ENCODE measurements at places on chromosomes 1 and 21.
A peak's percentile ranks its signal among the peaks of the same experiment; 100 is the strongest.

GRCh38 chr1:97160818-97161217, 439.2 kb downstream of the PTBP2 start:
- no peak for DNase-seq

- no peak for DNase-seq
Observed at GRCh38 chr1:78007677-78008341, 3.1 kb downstream of the DNAJB4 start.

DNA sequence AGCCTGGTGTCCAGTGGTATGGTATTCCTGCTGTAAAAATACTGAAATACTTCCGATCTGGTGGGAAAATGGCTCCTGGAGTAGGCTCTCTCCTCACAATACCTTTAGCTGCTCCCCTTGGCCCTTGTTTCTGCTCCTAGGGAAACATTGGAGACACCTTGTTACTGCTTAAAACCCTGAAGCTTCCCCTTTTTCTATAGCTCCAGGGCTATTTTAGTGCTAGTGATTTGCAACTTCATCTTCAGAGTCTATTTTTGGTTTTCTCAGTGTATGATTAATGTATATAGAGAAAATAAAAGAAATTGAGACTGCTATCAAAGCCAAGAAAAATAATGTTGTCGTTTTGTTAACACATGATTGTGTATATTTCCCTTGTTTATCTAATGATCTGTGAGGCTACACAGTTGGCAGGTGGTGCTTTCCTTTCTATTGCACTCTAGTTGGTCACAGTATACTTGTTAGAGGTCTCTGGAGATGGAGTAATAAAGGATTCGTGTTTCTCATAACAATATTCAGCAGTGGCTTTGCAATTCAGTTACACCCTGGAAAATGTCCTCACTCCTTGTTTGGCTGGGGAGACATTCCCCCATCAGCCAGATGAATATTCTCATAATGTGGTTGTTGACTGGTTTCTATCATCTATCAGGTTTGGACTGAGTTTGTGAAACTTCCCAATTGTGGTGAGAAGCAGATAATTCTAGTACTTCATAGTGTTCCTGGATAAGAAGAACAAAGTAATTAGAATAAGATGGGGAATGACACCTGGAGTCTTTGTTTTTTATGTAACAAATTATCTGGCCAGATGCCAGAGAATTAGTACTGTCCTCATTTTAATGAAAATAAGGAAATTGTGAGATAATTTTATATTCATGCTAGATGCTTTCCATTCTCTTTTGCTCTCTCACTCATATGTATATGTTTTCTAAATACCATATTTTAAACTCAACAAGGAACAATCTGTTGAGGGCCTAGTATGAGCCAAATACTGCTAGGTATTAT, 44.8 kb upstream of the CACYBP start:
- no peak for DNase-seq

- DNase-seq = no peak
Observed at GRCh38 chr21:29875036-29875716, 64.6 kb downstream of the GRIK1 start.

GRCh38 chr1:201652181-201652580, 113.3 kb downstream of the NAV1 start:
- DNase-seq = no peak

- no peak for DNase-seq
Observed at GRCh38 chr1:229509576-229509975, 1.4 kb upstream of the NUP133 start.

DNA sequence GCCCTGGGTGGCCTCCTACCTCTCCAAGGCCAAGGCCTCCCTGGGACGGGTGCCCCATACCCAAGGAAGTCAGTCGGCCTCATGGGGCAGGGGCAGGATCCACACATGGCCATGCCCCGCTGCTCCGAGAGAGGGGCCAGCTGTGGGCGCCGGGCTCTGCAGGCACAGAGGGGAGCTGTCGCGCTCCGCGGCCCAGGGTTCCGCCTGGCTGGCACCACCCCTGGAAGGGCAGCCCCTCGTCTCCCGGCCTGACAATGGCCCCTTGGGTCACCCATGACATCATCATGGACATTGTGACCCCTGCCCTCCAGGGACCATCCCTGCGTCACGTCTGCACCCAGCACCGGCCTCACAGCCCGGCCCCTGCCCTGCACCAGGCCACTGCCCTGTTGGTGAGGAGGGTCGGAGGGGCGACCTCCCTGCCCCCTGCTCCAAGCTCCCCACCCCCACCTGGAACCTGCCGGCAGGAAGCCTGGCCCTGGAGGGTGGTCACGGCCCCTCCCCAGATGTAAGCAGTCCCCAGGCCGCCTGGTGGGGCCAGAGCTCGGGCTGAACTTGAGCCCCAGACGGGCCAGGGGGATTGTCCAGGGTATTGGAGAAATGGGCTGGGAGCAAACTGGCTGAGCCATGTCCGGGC, 5.8 kb downstream of the TTLL10 start:
- no peak for DNase-seq

DNA sequence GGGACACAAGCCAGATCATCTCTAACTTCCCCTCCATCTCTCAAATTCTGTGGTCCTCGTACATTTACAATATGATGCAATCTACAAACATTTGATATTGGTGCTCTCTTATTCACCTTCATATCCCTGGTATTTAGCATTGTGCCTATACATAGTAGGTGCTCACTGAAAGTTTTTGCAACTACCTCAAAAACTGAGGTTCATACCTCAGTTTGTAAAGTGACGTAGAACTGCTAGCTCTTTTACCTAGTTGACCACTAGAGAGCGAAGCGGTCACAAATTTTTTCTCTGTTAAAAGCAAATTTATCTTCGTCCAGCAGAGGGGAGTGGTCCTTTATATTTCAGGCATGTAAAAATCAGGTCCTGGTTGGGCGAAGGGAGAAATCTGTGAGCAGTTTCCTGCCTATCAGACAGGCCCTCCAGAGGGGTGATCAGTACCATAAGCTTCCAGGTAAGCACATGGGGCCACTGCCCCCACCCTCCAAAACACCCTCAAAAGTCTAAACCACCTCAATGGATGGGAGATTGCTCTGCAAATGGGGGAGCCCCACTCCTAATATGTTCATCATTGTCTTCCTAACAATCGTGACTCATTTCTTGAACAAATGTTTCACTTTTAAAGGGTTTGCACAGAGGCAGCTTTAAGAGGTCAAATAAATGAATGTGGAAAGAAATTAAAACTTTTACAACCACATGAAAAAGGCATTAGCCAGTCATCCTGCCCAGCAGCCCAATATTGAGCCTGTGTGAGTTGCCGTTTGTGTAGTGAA, 10.6 kb upstream of the HLCS start:
- DNase-seq = peak; percentile 12

- DNase-seq = no peak
Observed at GRCh38 chr1:29504709-29505410, 268.5 kb downstream of the PTPRU start.

DNA sequence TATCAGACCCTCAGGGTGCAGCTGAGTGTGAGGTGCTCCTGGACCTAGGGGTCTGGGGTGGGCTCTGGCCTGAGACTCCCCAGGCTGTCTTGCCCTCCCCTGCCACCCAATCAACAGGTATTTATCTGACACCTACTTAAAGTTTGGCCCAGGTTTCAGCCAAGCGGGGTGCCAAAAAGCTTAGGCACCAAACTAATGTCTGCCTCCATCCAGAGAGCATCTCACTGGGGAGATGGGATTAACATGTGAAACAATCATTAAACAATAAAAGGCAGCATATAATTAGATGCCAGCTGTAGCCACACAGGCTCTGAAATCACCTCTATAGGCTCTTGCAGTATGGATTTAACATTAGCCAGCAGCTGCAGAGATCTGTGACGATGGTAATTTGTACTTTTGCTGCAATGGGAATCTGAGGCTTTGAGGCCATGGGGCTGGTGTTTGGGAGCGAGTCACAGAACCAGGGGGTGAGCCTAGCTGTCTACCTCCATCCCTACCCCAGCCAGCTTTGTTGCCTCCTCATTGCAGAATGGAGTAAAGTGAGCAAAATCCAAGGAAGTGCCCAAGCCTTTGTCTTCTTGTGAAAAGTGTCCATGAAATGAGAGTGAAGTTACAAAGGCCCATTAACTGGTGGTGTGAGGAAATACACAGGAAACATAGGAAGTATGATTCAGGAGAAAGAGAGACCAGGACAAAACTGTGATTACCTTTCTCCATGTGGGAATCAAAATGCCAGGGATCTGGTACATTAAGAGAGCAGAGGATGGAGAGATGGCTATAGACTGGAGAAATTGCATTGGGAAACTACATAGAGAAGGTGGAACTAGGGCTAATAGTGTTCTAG, 36.1 kb downstream of the EIF2D start:
- DNase-seq = no peak

DNA sequence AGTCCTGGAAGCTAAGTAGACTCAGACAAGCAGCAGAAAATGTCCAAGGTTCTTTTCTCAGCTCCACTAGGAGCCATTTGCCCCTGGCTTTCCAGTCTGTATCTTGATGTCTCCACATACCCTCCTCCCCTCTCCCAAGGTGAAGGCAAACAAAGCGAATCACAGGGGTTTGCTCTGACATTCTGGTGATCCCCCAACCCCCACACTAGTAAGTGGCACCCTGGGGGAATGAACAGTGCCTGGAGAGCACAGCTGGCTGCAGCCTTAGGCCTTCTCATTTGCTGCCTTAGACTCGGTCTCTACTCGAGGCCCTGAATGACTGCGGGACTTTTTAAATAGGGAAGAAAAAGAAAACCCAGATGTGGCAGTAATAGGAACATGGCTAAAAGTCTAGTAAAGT, 15.3 kb downstream of the ERI3 start:
- no peak for DNase-seq

DNA sequence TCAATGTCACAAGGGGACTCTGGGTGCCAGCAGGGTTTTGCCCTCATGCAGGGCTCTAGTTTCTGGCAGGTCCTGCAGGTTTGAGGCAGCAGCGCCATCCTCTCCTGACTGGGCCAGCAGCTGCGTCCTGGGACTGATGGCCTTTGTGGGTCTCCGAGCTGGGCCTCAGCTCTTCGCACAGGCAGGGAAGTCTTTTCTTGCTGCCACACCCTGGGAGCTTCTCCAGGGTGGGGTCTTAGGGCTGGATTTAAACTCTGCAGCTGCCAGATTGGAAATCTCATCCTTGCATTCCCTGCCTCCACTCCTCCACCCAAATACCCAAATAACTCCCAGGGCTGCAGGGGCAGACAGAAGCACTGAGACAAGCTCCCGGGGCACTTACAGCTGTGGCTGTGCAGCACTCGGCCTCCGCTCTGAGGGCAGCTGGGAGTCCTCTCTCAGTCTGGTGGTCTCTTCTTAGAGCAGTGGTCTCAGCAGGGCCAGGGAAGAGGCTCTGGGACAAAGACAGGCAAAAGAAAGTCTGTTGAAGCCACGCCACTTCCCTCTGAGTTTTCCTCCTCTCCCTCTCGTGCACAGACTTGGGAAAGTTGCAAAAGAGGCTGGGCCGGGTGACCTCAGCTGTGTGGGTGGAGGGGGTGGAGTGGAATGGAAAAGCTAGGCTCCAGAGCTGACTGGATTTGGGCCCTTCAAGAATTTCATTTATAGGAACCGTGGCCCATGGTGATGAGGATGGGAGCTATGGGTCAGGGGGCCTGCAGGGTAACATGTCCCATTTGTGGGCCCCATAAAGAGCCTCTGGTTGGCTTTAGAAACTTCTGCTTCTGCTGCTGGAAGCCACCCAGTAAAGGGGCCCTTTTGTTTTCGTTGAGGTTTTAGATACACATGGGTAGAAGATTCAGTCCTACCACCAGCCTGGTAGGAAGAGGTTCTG, at the start of gene RAB7B:
Gene RAB7B (minus strand): TSS at position 525 of the 931 bp plus-strand sequence. CDS start 9,260 bp downstream, outside the sequence.
- no peak for DNase-seq

DNA sequence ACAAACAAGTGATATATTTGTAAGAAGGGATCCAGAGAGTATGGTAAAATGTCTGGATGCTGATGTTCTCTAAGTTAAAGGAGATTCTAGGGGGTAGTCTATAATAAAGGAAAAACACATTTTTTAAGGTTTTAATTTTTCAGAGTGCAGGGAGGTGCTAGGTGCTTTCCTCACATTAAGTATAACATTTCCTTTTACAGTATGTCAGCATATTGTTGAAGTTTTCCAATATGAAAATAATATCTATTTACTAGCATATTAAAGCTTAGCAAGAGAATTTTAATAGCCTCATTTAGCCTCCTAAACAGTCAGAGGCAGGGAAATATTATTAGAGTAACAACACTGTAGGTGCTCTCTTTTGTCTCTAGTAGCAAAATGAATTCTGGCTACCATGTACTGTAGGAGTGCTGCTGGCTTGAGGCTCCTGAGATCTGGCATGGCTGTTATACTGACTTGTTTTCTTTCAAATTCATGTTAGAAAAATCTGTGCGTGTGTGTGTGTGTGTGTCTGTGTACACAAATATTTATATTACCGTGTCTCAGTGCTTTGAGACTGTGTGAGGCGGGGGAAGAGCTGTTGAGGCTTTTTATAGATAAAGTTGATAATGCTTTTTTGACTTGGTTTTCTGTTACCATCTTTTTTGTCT, 71.0 kb downstream of the POU2F1 start:
- DNase-seq = no peak

Measured in CD4-positive, alpha-beta T cell treated with Interleukin-6 at 100 ng/mL for 8 hours (primary cell).